Stimulated activated CD8-positive, alpha-beta memory T cell treated with anti-CD3 and anti-CD28 coated beads, Interleukin-4, amount 100 ng/mL, for 1 hour (primary cell): ENCODE measurements at places on chromosomes 2 and 18.

DNA sequence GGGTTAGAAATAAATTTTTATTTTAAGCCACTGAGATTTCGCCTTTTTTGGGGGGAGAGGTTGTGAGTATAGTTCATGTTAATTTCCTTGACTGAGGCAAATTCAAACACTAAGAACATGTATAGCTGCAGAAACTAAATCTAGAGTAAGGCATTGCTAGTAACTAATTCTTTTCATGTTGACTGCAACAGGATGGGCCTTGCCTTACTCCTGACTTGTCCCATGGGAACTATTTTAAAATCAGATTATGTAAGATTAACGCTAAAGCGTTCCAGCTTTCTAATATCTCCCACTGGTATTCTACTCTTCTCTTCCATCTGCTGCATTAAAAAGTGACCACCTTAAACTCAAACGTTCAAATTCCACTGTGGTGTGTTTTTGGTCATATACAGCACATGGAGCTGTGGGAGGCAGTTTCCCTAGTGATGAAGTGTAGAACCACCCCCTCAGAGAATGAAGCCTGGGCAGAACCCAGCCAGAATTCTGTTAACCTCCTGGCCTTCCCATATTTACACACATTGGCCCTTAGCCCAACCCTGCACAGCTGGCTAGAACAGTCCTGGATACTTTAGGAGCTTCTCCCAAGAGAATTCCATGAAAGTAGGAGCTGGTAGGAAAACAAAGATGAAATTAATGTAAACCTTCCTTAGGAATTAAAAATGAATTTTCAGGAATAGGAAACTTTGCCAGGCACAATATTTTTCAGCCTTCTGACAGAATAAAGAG, 687.8 kb downstream of the SLC4A3 start:
- DNase-seq: no peak

GRCh38 chr2:133886735-133887675, 318.7 kb upstream of the NCKAP5 start:
- DNase-seq: no peak

GRCh38 chr2:159982842-159983785, 79.3 kb downstream of the PLA2R1 start:
- no peak for DNase-seq

GRCh38 chr2:10347562-10347948, 44.9 kb downstream of the HPCAL1 start:
- no peak for DNase-seq

GRCh38 chr2:237932731-237933131, 34.1 kb upstream of the UBE2F start:
- DNase-seq: no peak
